ENCODE measurements at places on chromosomes 12 and 14.

GRCh38 chr12:14572401-14572800, 4.7 kb upstream of the PLBD1 start:
- DNase-seq, result no peak

- DNase-seq, result no peak
These were observed 17.9 kb downstream of the TOGARAM1 start for GRCh38 chr14:44979740-44980356.

DNA sequence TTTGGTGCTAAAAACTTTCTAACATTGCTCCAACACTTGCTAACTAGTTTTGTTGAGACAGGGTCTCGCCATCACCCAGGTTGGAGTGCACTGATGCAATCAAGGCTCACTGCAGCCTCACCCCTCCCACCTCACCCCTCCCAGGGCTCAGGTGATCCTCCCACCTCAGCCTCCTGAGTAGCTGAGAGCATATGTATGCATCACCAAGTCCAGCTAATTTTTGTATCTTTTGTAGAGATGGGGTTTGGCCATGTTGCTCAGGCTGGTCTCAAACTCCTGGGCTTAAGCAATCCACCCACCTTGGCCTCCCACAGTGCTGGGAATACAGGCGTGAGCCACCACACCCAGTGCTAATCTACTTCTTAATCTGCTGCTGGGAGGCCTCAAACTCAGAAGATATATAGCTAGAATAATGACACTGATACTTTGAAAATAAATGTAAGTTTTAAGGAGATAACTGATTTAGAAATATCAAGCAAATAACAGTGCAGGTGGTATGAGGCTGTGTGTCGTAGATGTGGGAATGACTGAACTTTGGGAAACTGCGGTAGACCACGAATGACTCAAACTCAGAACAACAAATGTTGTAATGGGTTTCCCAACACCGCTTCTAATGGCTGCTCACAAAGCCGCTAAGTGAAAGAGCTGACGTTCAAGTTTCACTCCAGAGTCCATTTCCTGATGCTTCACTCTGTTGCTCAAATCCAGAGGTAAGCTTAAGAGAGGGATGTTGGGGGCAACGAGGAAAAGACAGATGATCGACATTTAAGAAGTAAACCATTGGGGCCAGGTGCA, 10.0 kb downstream of the TMCC3 start:
- no peak for DNase-seq

DNA sequence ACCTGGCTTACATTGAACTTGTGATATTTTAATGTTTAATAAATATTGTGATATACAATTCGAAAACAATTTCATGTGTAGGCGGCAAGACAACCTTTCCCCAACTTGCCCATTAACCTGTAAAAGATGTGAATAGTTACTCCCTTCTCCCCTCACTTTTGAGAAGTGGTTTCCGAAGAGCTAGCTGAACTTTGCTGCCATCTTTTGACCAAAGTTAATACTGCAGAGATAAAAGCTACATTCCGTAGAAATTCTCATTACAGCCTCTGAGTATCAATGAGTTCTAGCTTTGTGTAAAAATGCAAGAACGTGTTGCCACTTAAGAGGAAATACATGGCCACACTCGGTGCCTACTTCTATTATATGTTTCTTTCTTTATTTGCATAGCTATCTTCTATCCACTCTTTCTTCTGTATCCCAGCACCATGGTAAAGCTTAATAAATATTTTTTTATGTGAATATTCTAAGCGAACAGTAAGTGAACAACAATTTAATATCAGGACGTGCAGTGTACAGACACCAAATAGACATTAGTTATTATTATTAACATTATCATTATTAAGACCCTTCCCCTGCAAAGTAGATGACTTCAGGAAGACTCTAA, 105.1 kb upstream of the TMEM260 start:
- DNase-seq, result peak; percentile 56
